ENCODE measurements at places on chromosomes 5 and 9.

GRCh38 chr5:173001229-173001841, 17.8 kb downstream of the ATP6V0E1 start:
- DNase-seq, result no peak

DNA sequence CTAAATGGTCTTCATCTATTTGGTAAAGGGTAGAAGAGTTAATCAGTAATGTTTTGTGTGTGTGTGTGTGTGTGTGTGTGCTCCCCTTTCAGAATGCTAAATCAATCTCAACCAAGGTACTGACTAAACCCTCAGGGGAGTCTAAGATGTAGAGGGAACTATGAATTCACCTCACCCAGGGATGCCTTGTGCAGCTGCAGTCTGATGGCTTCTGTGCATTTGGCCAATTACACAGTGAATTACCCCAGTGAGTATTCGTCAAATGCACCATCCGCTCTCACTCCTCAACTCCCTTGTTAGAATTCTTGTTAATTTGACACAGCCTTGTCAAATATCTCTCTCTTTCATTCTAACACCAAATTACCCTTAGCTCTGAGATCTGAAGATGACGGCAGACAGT, 234.6 kb downstream of the GABRB2 start:
- DNase-seq, result no peak

GRCh38 chr9:131714161-131714646, 25.7 kb downstream of the RAPGEF1 start:
- DNase-seq, result peak; percentile 98

DNA sequence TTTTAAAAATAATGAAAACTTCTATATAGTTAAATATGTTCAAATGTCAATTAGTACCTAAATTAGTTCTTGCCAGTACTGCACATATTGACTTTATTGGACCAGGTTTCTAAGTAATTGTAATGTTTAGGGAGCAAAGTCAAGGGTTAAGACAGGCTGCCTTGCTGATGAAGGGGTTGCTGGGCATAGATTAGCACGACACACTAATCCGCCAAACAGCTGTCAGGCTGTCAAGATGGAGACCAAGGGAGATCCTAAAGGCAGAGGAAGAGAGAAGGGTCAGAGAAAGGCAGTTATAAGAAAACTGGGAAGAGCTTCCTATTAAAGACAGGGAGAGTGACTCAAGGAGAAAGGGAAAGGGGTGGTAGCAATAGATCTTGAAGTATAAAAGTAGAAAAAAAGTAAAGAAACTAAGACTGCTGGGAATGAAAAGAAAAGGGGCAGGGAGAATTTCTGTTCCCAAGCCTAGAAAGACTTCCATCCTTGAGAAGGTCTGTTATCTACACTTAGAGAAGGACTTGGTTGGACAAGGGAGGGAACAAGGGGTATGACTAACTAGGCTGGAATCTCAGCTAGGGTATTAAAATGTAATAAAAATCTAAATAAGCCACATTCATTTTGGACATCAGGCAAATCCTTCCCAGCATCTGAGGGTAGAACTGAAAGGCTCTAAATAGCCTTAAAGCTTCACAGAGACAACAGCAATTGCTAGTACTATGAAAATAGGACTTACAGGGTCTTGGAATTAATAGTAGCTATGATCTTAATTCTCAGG, 188.7 kb downstream of the FBXL17 start:
- no peak for DNase-seq

DNA sequence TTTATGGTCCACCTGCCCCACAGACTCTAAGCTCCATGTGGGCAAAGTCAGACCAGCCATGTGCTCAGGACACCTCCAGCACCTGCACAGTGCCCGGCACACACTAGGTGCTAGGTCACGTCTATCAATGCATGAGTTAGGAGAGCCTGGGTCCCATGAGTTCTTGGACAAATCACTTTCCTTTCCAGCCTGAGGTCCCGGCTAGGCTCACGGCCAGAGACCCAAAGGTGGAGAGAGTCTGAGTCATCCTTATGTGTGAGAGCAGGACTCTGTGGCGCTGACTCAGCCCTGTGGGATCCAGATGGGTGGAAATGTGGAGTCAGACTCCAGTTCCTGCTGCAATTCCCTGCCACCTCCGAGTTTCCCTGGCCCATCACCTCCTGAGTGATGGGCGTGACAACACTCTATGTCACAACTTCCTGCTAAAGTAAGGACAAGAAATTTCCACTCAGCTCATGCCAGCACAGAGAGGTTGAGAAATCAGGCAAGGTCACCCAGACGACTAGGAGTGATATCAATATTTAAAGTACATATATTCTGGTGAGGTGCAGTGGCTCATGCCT, 2.5 kb upstream of the ST6GALNAC4 start:
- DNase-seq, result peak; percentile 100

GRCh38 chr5:58922461-58923171, 339.7 kb downstream of the RAB3C start:
- no peak for DNase-seq

DNA sequence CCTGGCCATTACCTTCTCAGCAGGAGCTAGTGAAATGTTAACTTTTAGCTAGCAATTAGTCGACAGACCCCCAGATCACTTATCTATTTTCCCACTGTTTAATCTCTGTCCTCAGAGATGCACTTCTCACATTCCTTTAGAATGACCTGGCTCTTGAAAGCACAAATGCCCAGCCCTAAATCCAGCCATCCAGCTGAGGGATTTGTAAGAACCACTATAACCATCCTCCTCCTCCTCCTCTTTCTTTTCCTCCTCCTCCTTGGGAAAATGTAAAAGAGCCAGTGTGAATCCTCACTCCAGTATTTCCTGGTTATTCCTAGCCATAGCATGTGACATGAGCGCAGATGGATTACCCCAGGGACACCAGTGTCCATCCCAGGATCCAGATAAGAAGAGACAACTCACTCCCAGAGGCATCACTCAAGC, 124.3 kb downstream of the ENC1 start:
- no peak for DNase-seq

- DNase-seq, result no peak
Observed at GRCh38 chr5:43190755-43191603, 1.0 kb upstream of the NIM1K start.

GRCh38 chr9:137972988-137973470, 95.4 kb downstream of the CACNA1B start:
- no peak for DNase-seq

- DNase-seq, result no peak
Observed at GRCh38 chr5:172123269-172123692, 64.7 kb downstream of the STK10 start.

- no peak for DNase-seq
Observed at GRCh38 chr5:40309851-40310250, 369.9 kb upstream of the PTGER4 start.

- DNase-seq, result no peak
Observed at GRCh38 chr5:150490296-150490669, 17.6 kb upstream of the NDST1 start.

- no peak for DNase-seq
Observed at GRCh38 chr5:175822225-175822624, 49.2 kb upstream of the CPLX2 start.

DNA sequence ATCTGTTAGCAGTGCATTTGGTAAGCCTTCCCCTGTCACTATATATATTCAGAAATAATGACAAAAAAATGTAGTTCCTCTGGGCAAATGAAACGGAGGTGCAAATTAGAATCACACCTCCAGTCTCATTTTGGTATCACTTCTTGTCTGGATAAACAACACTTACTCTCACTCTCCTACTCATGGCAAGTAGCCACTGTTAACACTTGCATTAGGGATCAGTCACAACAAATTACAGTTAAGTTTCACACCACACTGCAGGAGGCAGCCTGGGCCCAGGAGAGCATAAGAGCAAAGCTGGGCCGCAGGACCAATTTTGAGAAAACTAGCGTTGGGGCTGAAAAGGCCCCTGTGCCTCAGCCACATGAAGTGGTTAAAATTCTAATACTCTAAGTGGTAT, 161.0 kb downstream of the ELAVL2 start:
- no peak for DNase-seq

- no peak for DNase-seq
Observed at GRCh38 chr5:167555565-167556166, 735.8 kb upstream of the WWC1 start.

DNA sequence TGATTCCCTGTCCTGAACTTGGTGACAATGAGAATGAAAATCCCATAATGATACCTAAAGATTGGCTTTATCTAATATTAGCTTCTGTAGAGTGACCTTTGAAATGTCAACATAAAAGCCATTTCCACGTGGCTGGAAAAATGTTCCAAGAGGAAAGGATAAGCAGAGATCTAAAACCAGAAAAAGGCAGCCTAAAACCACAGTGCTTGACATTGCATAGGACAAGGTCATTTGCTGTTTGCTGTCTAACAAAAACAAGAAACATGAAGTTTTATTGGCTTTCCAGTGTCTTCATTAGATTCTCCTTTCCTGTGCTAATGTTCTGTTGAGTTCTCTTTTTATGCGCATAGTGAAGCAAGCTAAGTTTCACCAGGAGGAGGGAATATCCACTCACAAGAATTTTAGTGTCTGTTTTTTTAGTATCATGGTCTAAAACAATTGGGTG, 44.6 kb downstream of the CPEB4 start:
- DNase-seq, result no peak

- DNase-seq, result no peak
Observed at GRCh38 chr9:134630393-134630790, 11.2 kb upstream of the COL5A1 start.

- no peak for DNase-seq
Observed at GRCh38 chr5:21765406-21765805, 1087.7 kb downstream of the CDH12 start.

DNA sequence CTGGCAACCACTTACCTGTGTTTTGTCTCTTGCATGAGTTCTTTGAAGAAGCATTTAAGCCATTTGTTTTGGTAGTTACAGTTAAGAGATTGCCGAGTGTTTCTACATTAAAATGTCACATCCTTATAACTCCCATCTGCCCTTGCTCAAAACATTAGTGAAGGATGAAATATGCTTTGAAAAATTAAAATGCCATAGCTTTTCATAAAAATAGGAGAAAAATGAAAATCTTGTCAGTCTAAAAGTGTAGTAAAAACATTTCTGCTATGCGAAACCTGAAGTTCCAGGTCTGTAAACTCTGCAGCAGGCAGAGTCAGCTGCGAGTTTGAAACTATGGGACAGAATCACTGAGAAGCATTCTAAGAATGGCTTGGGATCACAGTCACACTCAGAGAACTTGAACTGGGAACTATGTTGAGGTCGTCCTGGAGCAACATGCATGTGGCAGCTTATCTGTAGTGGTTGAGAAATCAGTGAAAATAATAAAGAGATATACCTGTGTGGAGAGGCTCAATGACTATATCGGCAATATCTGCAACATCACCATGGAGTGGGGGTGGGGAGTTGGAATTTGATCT, 67.4 kb downstream of the RASGRF2 start:
- DNase-seq, result no peak

- no peak for DNase-seq
Observed at GRCh38 chr5:154653418-154653763, 101.8 kb upstream of the LARP1 start.

GRCh38 chr5:60822285-60822556, 21.8 kb downstream of the ELOVL7 start:
- DNase-seq, result no peak
